Esophagus squamous epithelium (tissue), 5 donors: ENCODE measurements at places on chromosomes 11 and 22.

DNA sequence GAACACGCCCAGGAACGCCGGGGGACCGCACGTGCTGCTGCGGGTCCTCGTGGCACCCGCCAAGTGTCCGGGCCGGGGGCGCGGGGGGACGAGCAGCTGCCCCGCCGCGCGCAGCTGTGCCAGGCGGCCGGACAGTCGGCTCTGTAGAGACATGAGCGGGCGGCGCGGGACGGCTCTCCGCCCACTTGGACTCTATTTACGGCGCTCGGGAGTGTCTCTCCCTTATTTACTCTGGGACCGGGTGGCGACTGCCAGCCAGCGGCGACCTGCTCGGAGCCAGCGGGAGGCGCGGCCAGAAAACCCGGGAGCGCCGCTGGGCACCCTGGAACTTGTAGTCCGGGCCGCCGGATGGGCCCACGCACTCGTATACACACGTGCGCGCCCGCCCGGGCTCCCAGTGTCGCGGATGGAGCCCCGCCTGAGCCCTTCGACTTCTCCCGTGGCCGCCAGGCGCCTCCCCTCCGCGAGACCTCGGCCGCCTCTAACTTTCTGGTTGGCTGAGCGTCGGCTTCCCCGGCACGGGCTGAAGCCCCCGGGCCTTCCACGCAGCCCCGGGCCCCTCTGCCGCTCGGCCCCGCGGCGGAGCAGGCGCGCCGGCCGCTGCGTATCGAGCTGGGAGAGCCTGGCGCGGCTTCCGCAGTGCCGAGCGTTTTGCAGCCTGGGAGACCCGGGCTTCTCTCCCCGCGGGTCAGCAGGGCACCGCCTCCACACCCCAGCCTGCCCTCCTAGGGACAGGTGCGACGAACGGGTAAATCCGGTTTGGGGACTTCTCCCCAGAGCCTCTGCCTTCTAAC, at the start of gene MACROD1:
Gene MACROD1, minus strand, starts transcription at position 272 of the 794 bp plus-strand sequence. Its CDS starts 119 bp downstream, at position 153.
- peak within 1 kb of the TSS; percentile 63 for H3K4me3 ChIP-seq
- H3K27me3 ChIP-seq: no peaks in the 10 kb centered on the region
- peak within 1 kb of the TSS; percentile 84 for H3K27ac ChIP-seq

DNA sequence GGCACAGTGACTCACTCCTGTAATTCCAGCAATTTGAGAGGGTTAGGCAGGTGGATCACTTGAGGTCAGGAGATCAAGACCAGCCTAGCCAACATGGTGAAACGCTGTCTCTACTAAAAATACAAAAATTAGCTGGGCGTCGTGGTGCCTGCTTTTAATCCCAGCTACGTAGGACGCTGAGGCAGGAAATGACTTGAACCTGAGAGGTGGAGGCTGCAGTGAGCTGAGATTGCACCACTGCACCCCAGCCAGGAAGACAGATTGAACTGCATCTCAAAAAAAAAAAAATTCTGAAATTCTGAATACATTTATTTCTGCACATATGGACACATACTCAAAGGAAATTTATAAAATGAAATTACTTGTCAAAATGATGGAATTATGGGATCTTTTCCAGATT, 103.2 kb downstream of the GRIA4 start:
- no peak for DNase-seq
- no peak overlapping the region for H3K4me3 ChIP-seq
- no peak overlapping the region for H3K27ac ChIP-seq
- no peaks in the 10 kb centered on the region for H3K27me3 ChIP-seq
- H3K36me3 ChIP-seq: no peaks in the 10 kb centered on the region
- H3K4me1 ChIP-seq: no peaks in the 10 kb centered on the region

DNA sequence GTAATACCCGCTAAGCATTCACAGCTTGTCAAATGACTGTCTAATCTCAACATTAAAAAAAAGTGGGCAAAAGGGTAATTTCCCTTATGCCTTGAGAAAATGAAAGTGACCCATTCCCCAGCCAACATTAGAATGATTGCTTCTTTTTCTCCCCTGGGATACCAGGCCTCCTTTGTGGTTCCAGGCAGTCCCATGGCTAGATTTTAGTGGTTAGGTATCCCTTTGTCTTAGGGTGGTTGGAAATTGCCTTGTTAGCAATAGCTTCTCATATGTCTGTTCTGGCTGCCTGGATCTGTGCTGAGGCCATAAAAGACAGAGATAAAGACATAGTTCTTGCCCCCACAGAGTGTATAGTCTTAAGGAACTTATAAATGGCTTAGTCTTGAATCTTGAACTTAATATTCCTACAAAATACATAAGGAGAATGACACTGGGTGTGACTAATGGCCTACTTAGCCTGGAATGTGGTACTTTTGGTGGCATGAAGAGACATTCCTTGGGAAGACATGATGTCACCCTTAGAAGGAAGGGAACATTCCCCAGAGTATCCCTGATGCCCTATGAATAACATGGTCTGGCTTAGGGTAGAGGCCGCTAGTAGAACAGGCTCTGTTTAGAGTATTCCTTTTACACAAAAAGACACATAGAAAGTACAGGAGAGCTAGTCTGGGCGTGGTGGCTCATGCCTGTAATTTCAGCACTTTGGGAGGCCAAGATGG, 90.3 kb downstream of the ZBTB16 start:
- H3K27ac ChIP-seq: peak overlapping the region; percentile 96
- H3K4me1 ChIP-seq: peaks cover 10% of the 10 kb centered on the region
- H3K27me3 ChIP-seq: no peaks in the 10 kb centered on the region
- DNase-seq: no peak
- no peaks in the 10 kb centered on the region for H3K36me3 ChIP-seq
- H3K4me3 ChIP-seq: no peak overlapping the region

DNA sequence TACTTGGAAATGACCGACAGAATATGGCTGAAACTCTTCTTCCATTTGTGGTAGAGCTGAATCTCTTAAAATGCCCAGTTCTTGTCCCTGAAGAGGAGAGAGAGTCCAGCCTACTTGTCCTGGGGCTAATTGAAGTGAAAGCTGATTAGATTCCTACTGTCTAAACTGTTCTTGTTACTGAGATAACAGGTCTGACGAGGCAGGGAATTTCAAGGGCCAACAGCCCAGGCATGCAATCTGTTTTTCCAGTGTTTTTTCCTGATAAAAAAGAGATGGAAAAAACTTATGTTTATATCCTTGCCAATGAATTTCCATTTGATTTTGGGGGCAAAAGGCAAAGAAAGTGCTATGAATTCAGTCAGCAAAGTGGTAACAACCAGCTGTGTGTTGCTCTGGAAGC, 195.5 kb downstream of the ETS1 start:
- no peak for DNase-seq
- H3K4me3 ChIP-seq: no peak overlapping the region
- H3K27ac ChIP-seq: no peak overlapping the region
- H3K4me1 ChIP-seq: no peaks in the 10 kb centered on the region
- no peaks in the 10 kb centered on the region for H3K27me3 ChIP-seq
- no peaks in the 10 kb centered on the region for H3K36me3 ChIP-seq

GRCh38 chr22:36285545-36285944, 32.6 kb downstream of the APOL1 start:
- DNase-seq: no peak
- H3K4me3 ChIP-seq: no peak overlapping the region
- H3K27ac ChIP-seq: peak overlapping the region; percentile 76
- no peaks in the 10 kb centered on the region for H3K27me3 ChIP-seq
- H3K36me3 ChIP-seq: peaks cover 65% of the 10 kb centered on the region

DNA sequence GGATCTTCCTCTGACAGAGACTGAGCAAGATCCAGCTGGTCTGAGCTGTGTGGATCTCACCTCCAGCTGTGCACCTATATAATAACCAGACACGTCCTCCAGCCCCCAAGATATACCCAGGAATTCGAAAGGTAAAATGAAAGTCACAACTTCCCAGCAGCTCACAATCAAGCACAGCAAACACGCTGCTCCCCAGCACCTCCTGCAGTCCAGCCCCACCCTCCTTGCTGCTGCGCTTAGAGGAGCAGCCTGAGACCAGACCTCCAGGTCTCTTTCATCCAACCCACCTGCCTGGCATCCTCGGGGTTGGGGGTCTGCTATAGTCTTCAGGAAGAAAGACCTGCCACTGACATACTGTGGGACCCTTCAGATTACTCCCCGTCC, 3.0 kb upstream of the APOL4 start:
- peaks cover 58% of the 10 kb centered on the region for H3K4me1 ChIP-seq
- no peaks in the 10 kb centered on the region for H3K27me3 ChIP-seq
- DNase-seq: no peak
- H3K27ac ChIP-seq: peak overlapping the region; percentile 9
- H3K36me3 ChIP-seq: no peaks in the 10 kb centered on the region
- no peak overlapping the region for H3K4me3 ChIP-seq

DNA sequence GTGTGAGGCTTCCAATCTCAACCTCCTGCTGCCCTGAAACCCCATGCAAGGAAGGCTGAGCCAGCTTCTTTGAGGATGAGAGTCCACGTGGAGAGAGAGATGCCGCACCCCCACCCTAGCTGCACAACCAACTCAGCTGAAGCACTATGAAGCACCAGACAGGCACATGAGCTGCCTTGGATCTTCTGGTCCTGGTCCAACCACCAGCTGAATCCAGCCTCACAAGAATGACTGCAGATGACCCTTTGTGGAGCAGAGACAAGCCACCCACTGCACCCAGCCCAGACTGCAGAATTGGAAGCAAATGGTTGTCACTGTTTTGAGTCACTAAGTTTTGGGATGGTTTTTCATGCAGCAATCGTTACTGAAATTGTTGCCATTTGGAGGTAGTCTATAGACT, 149.6 kb upstream of the SYT13 start:
- no peaks in the 10 kb centered on the region for H3K27me3 ChIP-seq
- H3K27ac ChIP-seq: no peak overlapping the region
- DNase-seq: no peak

- H3K36me3 ChIP-seq: no peaks in the 10 kb centered on the region
- no peak for DNase-seq
These were observed 37.8 kb downstream of the SLC5A1 start for GRCh38 chr22:32080904-32081303.

DNA sequence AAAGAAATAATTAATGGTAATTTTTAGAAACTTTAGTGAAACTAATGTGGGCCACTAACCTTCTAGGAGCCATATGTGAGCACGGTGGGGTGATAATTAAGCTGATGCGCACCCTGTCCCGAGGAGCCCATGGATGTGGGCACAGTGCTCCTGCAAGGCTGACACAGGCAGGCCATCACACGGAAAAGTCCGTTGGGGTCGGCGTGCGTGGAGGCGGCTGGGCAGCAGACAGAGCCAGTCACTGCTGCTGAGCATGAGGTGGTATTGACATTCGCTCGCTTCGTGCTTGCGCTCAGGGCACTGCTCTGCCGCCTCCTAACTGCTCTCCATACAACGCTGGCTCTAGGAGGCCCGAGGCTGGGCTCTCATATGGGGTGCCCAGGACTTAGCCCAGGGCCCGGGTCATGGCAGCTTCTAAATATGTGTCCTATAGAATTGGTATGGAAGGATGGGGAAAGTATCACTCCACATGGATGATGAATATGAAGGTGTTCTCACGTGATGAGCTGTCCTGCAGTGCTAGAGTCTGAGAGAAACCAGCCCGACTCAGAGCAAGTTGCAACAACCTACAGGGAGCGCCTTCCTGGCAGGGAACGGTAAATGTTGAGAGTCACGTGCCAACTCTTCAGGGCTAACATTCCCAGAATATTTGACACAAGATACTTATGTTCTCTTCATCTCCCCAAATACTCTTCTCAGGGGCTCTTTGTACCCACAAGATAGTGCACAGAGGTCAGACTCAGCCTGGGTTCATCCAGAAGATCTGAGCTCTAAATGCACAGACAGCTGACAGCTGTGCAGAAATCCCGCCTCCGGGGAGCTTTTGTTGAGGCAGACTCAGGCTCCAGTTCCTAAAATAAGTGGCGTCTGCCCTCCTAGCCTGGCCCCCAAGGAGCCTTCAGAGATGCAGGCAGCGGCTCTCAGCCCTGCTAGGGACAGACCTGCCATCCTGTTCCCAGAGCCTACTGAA, 50.6 kb upstream of the ARFGAP3 start:
- DNase-seq: no peak
- peaks cover 24% of the 10 kb centered on the region for H3K4me1 ChIP-seq
- no peak overlapping the region for H3K4me3 ChIP-seq
- no peaks in the 10 kb centered on the region for H3K36me3 ChIP-seq

DNA sequence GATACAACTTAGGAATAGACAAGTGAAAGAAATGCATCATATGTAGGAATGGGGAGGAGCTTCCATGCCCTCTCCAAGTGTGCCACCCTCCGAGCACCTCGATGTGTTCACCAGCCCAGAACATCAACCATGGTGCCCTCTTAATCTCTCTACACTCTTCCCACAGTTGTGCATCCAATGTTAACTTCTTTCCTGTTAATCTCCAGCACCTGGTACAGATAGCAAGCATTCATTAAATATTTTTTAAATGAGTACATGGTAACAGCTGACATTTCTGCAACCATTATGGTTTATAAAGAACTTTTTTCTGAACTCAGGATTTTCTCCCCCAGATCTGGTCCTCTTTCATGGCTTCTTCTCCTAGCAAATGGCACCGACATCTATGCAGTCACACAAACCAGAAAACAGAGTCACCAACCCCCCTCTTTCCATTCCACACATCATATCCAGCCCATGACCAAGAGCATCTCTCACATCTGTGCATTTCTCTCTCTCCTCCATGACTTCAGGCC, 118.1 kb upstream of the CLPB start:
- no peak for DNase-seq
- H3K4me3 ChIP-seq: no peak overlapping the region
- no peaks in the 10 kb centered on the region for H3K36me3 ChIP-seq
- H3K4me1 ChIP-seq: no peaks in the 10 kb centered on the region
- H3K27ac ChIP-seq: no peak overlapping the region

GRCh38 chr11:12901874-12902481, 107.1 kb upstream of the RASSF10 start:
- no peak overlapping the region for H3K27ac ChIP-seq
- H3K27me3 ChIP-seq: no peaks in the 10 kb centered on the region
- H3K36me3 ChIP-seq: no peaks in the 10 kb centered on the region
- H3K4me3 ChIP-seq: no peak overlapping the region

- no peak overlapping the region for H3K4me3 ChIP-seq
- H3K36me3 ChIP-seq: peaks cover 4% of the 10 kb centered on the region
- no peak for DNase-seq
- H3K4me1 ChIP-seq: peaks cover 14% of the 10 kb centered on the region
These were observed 35.4 kb downstream of the CD82 start for GRCh38 chr11:44600839-44601383.

- H3K27ac ChIP-seq: no peak overlapping the region
- H3K4me1 ChIP-seq: peaks cover 10% of the 10 kb centered on the region
- H3K4me3 ChIP-seq: no peak overlapping the region
These were observed 24.0 kb upstream of the ELF5 start for GRCh38 chr11:34537636-34538035.

DNA sequence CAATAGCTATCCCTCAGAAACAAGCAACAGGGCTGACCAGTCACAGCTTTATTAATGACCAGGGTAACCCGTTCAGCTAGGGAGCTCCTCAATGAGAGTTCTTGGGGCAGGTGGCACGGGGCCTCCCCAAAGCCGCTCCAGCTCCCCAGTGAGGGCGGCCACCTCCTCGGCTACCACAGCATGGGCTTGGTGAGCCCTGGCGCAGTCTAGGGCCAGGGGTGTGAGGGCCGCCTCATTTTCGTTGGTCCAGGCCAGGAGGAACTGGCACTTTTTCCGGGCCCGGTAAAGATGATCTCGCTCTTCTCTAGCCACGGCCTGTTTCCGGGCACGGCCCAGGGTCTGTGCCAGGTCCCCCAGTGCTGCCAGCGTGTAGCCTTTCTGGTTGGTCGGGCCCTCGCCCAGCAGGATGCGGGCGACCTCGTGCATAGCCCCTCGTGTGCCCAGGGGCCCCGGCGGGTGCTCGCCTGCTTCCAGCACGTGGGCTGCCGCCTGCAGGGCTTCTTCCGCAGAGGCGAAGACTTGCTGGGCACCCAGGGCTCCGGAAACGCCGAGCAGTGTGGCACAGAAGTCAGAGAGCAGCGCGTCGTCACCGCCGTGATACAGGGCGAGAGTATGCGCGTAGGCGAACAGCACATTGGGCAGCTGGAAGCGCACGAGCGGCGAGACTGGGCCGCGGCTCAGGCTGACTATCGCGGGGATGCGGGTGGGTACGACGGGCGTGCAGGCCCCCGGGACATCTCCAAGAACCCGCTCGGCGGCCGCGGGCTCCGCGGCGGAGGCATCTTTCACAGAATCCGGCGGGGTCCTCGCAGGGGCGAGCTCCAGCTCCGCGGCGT, 913 bp downstream of the ZNHIT2 start:
- peak overlapping the region; percentile 90 for H3K27ac ChIP-seq
- H3K4me3 ChIP-seq: peak overlapping the region; percentile 93
- peaks cover 5% of the 10 kb centered on the region for H3K36me3 ChIP-seq
